ENCODE measurements at places on chromosomes 7 and 10.

- DNase-seq, result no peak
These were observed 227.6 kb upstream of the STEAP1 start for GRCh38 chr7:89926701-89927100.

GRCh38 chr7:5693529-5693928 lies 87.9 kb downstream of the RNF216 start:
- peak; percentile 58 for DNase-seq

- no peak for DNase-seq
These were observed 6.4 kb downstream of the NEBL start for GRCh38 chr10:20890491-20891337.

GRCh38 chr10:71260622-71261325 lies 48.4 kb downstream of the UNC5B start:
- DNase-seq, result no peak

DNA sequence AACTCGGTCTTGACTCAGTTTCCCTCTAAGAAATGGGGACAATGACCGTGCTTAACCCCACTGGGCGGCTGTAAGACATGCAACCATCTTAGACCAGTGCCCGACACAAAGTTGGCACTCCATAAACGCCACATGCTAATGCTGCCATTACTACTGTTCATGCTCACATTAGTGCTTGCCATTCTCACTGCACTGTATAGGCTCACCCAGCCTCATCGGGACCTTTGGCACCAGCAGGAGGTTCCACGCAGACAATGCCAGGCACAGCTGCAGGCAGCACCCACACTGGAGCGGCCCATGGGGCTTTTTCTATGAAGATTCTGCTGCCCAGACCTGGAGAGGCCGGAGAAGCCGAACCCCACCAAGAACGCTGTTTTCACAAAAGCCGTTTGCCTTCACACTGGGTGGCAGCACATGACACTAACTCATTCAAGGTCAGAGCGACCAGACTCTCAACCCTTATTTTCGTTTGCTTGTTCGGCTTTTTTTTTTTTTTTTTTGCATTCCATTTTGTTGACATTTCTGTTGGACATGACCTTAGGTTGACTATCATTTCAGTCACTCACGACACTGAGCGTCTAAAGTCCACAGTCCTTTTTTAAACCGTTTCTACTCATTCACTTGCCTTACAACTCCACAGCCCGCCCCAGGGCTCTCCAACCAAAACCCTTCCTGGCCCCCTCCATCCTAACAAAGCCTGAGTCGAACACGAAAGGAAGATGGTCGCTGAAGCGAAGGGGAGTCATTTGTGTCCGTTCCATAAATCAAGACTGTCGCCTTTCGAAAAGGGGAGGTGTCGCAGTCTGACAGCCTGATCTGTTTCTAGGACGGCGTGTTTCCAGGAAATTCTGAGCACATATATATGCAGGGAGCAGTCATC lies 124.4 kb upstream of the RNF32 start:
- no peak for DNase-seq

GRCh38 chr7:405489-406211 lies 114.0 kb downstream of the PDGFA start:
- no peak for DNase-seq

- DNase-seq, result no peak
These were observed 32.9 kb downstream of the ICA1 start for GRCh38 chr7:8228766-8229674.

DNA sequence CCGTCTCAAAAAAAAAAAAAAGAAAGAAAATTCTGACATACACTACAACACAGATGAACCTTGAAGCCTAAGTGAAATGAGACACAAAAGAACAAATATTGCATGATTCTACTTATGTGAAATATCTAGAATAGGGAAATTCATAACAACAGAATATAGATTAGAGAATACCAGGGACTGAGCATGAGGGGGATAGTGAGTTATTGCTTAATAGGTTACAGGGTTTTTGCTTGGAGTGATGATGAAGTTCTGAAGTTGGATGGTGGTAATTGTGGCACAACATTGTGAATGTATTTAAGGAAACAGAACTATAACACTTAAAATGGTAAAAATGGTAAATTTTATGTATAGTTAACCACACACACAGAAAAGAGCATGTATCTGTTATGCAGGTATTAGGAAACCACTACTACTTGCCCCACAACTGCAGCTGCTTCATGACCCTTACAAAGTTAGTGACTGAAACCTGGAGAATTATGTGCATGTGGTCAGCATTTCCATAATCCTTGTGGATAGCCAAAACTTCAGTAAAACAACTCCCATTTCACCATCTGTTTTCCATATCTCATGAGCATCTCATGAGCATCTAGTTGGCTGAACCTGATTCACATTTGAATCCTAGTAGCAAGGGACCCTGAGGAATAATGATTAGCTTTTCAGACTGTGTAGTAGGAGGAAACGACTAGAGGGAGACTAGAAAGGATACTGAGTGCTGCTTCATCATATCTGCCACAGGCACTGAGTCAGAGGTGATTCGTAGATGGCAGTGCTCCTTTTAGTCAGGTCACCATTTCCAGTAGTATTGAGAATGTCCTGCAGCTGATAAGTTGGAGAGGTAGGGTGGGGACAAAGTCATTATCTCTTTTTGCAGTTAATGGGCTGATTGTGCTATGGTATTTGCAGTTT lies 26.3 kb downstream of the SAMD8 start:
- no peak for DNase-seq

GRCh38 chr7:16739863-16740622 lies 13.5 kb upstream of the TSPAN13 start:
- no peak for DNase-seq

- DNase-seq, result peak; percentile 83
These were observed at the start of gene HSPB1 for GRCh38 chr7:76302347-76303201. Gene HSPB1 (plus strand): TSS chr7:76302673. CDS start chr7:76302713, 40 bp downstream.

- no peak for DNase-seq
These were observed 436.2 kb upstream of the GALNT17 start for GRCh38 chr7:70695795-70696083.

DNA sequence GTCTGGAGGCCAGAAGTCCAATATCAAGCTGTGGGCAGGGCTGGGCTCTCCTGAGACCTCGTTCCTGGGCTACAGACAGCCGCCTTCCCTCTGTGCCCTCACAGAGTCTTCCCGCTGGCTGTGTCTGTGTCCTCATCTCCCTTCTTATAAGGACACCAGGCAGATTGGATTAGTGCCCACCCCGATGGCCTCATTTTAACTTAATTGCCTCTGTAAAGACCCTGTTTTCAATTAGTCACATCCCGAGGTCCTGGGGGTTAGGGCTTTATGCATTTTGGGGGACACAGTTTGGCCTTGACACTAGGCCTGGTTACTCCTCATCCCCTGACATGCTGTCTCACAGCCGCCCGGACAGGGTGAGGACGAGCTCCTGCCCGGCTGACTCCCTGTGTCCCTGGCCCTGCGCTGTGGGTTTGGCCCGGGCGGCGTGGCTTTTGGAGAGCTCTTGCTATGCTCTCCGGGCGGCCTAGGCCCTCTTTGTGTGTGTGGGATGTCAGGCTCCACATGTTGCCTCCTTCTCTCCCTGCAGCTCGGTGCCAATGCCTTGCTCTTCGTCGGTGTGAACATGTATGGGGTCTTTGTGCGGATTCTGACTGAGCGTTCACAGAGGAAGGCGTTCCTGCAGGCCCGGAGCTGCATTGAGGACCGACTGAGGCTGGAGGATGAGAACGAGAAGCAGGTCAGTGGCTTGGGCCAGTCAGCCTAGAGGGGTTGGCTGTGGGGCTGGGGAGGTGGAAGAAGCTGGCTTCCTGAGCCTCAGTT lies 18.2 kb downstream of the ADCY1 start:
- no peak for DNase-seq

DNA sequence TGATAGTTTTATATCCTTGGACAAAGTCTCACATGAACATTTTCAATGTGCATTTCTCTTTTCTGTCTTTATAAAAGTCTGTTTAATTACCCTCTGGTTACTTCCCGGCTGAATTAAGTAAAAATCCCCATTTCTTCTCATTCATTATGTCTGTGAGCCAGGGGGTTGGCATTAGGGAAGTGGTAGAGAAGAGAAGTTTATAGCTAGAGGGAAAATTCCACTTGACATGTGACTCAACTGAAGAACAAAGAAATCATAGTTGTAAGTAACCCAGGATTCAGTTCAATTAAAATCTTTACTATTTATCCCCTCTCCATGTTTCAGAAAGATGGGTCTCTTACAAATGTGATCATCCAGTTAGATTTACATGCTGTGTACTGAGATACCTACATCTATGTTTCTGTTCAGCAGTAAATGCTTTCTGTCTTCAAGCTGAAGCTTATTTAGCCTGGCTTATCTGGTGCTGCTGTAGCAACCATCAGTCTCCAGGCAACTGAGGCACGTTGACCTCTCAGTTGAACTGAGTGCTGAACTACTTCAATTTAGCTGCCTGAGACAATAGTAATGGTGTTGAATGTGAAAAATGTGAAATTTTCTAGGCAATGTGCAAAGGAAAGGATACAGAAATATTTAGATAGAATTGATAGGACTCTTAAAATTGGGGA lies 181.6 kb downstream of the MLLT10 start:
- no peak for DNase-seq

- no peak for DNase-seq
These were observed 827.6 kb upstream of the AUTS2 start for GRCh38 chr7:68770649-68771048.

GRCh38 chr7:108598914-108599580 lies 29.4 kb downstream of the DNAJB9 start:
- no peak for DNase-seq

GRCh38 chr7:179209-179681 lies 13.1 kb upstream of the FAM20C start:
- no peak for DNase-seq

- DNase-seq, result no peak
These were observed 29.5 kb upstream of the EBF3 start for GRCh38 chr10:129993621-129994020.

GRCh38 chr7:135744938-135745702 lies 3.5 kb downstream of the FAM180A start:
- DNase-seq, result no peak

- DNase-seq, result no peak
These were observed 21.5 kb downstream of the CLDN12 start for GRCh38 chr7:90424720-90425119.

DNA sequence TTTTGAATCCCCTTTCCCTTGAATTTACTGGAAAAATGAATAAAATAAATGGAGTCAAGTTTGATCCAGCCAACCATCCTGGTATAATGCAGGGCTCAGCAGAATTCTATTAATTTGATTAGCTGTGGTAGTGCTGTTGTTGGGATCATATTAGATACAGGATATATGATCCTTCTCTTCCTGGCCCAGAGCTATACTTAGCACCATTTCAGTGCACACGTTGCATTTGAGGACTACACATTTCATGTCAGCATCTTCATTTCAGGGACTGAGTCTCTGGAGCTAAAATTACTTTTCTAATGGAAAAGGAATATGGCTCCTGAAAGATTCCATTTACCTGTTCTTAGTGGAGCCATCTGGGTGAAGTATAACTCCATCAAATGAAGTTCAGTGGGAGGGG lies 240.3 kb downstream of the BMPER start:
- DNase-seq, result no peak

DNA sequence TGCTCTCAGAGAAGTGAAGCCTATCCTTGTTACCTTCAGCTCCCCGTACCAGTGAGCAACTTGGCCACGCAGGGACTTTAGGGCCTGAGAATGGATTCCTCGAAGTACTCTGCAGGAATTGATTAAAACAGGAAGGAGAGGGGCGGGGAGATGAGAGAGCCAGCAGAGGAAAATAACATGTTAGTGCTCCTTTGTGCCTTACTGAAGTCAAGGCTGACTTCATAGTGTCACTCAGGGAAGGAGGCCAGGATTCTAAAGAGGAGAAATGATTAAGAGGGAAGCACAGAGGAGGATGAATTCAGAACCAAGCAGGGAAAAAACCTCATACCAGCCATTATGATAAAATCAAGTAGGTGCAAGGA lies 195.6 kb upstream of the RHOBTB1 start:
- no peak for DNase-seq

- DNase-seq, result no peak
These were observed 39.2 kb downstream of the LDB3 start for GRCh38 chr10:86707505-86707904.

DNA sequence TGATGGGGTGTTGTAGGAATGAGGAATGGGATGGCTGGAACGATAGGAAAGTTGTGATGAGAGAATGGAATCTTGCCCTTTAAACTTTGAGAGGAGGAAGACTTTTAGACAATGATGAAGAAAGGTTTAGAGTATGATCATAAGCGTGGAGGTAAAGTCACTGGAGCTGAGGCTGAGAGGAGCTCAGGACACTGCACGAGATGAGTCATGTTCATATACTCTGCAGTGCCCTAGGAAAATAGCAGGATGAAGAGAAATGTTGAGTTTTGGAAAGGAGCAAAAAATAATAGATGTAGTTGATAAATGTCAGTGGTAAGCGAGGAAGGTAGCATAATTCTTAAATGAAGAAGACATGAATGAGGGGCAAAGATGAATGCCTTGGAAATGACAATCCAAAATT lies 28.3 kb upstream of the CUL1 start:
- no peak for DNase-seq

GRCh38 chr7:142611566-142612236 lies 137.6 kb upstream of the PRSS1 start:
- DNase-seq, result no peak

DNA sequence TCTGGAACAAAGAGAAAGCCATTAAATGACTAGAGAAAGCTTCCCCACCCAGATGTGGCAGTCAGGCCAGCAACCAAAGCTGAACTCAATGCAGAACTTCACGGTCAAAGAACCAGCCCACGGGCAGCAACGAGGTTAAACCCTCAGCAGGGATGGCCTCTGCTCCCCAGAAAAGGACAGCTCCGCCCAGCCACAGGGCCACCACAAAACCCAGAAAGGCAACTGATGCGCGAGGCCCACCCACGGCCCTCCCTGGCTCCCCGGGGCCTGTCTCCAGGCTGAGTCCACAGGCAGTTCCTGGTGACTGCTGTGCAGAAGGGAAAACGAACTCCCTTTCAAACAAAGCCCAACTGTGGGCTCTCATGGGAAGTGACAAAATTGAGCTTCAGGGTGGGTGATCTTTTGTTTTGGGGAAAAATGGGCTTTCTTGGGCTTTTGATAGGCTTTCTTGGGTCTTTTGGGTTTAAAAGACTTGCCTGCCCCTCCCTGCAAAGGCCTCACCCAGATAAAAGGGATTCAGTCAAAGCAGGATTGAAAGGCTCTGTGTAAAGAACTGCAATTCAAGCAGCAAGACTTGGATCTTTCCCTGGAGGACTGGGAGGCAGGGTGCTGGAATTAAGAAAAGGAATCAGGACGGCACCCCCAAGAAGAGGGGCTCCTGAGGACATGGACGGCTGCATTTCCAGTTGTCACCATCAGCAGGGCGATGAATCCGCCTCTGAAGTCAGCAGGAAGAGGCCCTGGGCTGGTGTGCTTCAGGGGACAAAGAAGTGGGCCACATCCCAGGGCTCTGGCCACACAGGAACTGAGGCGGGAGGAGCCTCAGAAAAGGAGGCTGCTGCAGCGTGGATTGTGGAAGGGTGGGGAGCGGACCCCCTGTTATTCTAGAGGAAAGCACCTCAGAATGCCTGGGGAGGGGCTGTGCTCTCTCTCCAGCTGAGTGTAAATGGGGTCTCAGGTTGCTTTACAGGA lies 209.9 kb downstream of the USP6NL start:
- peak; percentile 11 for DNase-seq

DNA sequence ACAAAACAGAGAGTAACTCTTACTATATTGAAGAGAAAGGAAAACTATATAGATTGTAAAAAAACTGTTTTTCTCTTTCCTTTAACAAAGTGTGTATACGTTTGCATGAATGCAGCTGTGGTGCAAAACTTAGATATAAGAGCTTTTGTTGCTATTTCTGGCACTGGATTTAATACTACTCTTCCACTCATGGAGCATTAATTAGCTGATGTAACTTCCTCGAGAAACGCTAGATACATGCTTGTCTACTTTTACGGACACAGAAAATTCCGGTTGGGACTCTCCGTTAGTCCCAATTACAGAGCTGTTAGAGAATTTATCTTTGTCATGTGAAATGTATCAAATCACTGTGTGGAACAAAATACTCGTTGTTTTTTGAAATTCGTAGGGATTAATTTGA lies 135.5 kb downstream of the ZNF22 start:
- no peak for DNase-seq

Data from CD4-positive, alpha-beta T cell treated with Interleukin-12 subunit alpha and Interleukin-12 subunit beta, for 1 hour (primary cell).